Stimulated activated CD8-positive, alpha-beta memory T cell treated with anti-CD3 and anti-CD28 coated beads, Interleukin-4, amount 100 ng/mL, for 24 hours (primary cell): ENCODE measurements at places on chromosomes 7 and 10.

GRCh38 chr7:148701414-148701813 lies 2.7 kb downstream of the CUL1 start:
- DNase-seq = no peak

GRCh38 chr7:28904578-28905048 lies 53.5 kb downstream of the TRIL start:
- no peak for DNase-seq

GRCh38 chr7:128788446-128789412 lies 3.0 kb upstream of the CCDC136 start:
- no peak for DNase-seq

GRCh38 chr7:135759532-135759931 lies 10.9 kb upstream of the FAM180A start:
- no peak for DNase-seq

GRCh38 chr10:80506836-80507487 lies 30.7 kb upstream of the SH2D4B start:
- no peak for DNase-seq

DNA sequence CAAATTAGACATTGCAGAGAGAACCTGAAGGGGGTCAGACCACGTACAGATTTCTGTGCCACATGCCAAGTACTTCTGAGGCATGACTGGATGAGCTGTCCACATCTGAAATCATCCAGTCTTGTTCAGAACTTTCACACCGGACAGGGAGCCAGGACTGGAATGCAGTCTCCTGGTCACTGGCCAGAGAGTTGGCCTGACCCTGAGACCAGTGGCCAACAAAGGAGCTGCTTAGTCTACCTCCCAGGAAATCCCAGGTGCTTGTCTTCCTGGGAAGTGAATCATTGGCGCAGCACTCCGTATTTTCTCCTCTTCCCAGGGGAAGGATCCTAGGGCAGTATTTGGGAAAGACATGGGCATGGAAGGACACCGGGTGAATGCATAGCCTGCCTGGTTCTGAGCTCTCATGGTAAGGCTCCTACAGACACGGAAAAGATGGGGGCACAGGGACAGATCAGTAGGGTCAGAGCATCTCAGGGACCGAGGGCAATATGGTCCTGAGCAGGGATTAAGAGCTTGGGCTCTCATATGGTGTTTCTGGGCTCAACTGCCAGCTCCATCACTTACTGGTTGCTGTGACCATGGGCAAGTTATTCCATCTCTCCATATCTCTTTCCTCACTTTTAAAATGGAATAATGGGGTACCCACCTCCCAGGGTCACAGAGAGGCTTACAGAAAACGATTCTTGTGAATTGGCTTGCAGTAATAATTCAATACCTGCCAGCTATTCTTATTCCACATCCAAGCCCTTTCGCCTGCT lies 1.3 kb upstream of the SCD start:
- DNase-seq = no peak

DNA sequence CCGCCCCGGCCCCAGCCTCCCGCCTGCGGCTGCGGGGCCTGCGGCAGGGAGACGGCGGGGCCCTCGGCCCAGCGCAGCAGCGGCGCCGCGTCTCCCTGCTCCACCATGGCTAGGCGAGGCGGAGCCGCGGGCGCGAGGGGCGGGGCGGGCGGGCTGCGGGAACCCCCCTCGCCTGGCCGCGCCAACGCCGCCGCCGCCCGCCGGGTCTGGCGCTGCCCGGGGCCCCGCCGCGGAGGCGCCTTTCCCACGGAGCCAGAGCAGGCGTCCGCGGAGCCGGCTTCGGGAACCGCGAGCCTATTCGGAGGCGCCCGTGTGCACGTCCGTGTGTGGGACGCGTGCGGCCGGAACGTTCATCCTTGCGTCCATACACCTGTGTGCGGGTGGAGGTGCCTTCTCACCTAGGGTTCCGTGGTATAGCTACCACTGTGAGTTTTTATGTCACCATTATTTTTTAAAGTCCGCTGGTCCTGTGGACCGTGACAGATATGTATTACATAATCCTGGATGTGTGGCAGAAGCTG lies at the start of gene DENND11:
Gene DENND11 (minus strand): TSS at position 120 of the 521 bp plus-strand sequence. CDS start 13 bp downstream, at position 107.
- peak; percentile 43 for DNase-seq

- DNase-seq = no peak
Measured at GRCh38 chr7:124388751-124389150, 355.9 kb upstream of the TMEM229A start.

DNA sequence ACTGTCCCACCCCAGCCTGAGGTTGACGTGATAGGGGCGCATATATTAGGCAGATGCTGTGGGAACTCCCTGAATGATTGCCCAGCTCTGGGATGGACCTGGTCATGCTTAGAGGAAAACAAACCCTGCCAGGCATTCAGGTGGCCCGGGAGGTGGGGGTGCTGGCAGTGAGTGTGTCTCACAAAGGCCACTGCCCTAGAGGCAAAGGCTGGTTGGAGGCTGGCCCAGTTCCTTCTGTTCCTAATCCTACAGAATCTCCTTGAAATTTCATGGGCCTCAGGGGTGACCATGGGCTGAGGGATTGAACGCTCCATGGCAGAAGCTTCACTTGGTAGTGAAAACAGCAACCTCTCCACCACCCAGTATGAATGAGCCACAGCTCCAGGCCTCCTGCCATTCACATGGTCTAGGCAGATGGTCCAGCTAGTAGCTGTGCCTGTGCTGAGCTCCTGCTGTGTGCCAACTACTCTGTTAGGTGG lies 25.6 kb downstream of the ADRA2A start:
- DNase-seq = no peak

- no peak for DNase-seq
Measured at GRCh38 chr10:89942217-89942616, 240.8 kb downstream of the KIF20B start.

GRCh38 chr10:29344073-29344820 lies 55.4 kb downstream of the LYZL1 start:
- no peak for DNase-seq

GRCh38 chr7:21947056-21947455 lies 1.4 kb upstream of the CDCA7L start:
- DNase-seq = no peak

DNA sequence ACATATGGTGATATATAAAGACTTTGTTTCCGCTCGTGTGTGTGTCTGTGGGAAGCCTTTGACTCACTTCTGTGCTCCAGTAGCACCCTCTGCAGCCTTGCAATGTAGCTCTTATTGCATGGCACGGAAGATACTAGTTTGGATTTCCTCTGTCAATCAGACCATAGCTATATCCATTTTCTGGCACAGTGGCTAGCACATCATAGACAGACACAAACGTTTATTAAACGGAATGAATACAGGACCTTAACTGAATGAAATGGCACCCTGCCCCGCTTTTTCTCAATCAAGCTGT lies 124.0 kb upstream of the PTPN20 start:
- peak; percentile 7 for DNase-seq

- no peak for DNase-seq
Measured at GRCh38 chr10:126500866-126501265, 112.6 kb upstream of the ADAM12 start.

GRCh38 chr10:119135513-119135881 lies 30.0 kb downstream of the SFXN4 start:
- DNase-seq = no peak

DNA sequence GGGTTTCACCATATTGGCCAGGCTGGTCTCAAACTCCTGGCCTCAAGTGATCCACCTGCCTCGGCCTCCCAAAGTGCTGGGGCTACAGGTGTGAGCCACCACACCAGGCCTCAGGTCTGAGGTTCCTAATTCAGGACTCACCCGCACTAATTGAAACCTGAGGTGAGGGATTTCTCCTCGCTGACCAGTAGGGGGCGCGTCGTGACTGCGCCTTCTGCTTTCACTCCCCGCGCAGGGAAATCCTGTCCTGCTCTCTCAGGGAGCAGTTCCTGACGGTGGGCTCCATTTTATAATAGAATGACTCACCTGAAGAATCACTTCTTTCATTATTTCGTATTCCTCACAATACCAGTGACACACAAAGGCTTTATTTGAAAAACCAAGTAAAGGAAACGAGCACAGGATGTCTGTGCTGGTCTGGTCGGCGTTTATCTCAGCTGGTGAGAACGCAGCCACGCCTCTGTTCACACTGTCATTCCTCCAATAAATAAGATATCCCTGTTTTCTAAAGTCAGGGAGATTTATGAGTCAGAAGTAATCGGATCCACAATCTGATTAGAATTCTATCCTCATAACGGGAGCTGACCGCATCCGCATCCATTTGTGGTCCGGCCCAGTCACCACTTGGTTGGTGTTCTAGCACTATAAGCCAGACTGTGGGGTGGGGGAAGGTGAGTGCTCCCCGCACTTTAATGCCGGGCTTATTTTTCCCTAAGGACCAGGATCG lies 35.4 kb downstream of the BAG3 start:
- DNase-seq = peak; percentile 77

GRCh38 chr7:69673074-69673473 lies 74.8 kb downstream of the AUTS2 start:
- no peak for DNase-seq

GRCh38 chr10:63544418-63544817 lies 23.2 kb downstream of the REEP3 start:
- DNase-seq = no peak

- no peak for DNase-seq
Measured at GRCh38 chr7:22633286-22633953, 93.6 kb upstream of the IL6 start.

DNA sequence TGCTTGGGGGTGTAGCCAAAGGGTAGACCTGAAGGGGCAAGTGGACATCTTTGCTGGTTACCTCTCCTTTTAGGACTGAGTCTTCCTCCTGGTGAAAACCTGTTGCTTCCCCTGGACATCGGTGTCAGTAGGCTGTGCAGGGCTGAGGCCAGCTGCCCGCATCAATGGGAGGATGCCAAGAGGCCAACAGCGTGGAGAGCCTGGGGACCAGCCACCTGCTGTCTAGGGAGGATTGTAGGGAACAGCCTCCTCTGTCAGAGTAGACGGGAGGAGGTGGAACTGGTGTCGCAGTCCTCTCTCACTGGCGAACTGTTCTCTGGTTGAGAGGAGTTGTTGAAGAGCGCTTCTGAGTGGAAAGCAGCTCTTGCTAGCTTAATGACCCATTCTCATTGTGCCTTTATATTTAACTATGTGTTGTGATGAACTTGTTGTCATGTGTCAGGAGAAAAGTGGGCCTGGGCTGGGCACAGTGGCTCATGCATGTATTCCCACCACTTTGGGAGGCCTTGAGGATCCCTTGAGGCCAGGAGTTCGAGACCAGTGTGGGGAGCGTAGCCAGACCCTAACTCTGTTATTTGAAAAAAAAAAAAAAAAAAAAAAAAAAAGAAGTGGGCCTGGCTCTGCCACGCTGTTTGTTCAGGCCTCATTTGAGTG lies 1.8 kb downstream of the SUFU start:
- no peak for DNase-seq

GRCh38 chr10:62778125-62778524 lies 26.4 kb upstream of the ADO start:
- DNase-seq = no peak

DNA sequence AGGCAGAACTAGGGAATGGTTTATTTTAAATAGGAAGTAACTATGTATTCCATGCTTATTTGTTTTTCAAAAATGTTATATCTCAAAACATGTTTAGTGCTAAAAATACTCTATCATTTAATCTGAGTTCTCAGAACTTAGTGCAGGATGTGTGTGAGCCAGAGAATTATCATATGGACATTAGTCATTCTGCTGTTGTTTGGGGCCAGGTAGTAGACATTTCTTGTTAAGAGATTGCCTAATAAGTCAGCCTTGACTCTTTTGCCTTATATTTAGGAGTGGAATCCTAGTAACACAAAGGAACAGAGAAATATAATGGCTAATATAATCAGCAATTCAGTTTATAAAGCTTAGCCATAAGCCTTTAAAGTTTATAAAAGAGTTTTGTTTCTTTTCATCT lies 149.8 kb downstream of the CCSER2 start:
- no peak for DNase-seq

DNA sequence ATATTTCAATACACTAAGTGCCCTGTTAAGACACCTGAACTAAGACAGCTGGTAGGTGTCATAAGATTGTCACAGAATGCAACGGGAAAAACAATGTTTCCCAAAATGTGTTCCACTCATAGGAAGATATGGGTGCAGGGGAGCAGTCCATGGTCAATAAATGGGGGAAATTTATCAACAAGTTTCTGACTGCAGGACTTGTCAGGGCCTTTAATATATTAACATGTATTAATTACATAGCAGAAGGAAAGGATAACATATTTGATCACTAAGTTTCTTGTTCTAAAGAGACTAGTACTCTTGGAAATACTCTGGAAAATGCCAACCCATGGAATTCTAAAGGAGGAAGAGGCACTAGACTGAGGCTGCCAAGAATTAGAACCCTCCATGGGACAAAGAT lies 6.7 kb downstream of the RBP3 start:
- DNase-seq = no peak

DNA sequence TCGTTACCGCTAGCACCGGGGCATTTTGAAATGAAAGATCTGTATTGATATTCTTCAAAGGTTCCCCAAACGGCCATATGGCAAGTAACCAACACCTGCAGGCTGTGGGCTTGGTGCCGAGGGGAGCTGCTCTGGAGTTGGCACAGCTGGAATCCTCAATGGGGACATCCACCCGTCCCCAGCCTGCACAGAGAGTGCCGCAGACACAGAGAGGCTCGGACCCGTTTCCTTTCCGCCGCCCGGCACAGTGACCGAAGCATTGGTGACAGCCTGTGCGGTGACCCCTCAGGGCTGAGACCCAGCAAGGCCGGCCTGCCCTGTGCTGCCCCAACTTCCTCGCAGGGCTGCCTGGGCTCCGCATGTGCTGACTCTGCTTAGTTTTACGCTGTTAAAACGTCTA lies 4.5 kb downstream of the CFAP46 start:
- no peak for DNase-seq

DNA sequence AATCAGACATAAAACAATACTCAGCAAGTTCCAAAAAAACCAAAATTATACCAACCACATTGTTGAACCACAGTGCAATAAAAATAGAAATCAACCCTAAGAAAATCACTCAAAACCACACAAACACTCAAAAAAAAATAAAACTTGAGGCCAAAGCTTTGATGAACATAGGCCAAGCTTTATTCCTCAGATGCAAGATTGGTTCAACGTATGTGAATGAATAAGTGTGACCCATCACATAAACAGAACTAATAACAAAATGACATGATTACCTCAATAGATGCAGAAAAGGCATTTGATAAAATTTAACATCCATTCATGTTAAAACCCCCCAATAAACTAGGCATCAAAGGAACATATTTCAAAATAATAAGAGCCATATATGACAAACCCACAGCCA lies 506.1 kb upstream of the FZD8 start:
- DNase-seq = no peak

DNA sequence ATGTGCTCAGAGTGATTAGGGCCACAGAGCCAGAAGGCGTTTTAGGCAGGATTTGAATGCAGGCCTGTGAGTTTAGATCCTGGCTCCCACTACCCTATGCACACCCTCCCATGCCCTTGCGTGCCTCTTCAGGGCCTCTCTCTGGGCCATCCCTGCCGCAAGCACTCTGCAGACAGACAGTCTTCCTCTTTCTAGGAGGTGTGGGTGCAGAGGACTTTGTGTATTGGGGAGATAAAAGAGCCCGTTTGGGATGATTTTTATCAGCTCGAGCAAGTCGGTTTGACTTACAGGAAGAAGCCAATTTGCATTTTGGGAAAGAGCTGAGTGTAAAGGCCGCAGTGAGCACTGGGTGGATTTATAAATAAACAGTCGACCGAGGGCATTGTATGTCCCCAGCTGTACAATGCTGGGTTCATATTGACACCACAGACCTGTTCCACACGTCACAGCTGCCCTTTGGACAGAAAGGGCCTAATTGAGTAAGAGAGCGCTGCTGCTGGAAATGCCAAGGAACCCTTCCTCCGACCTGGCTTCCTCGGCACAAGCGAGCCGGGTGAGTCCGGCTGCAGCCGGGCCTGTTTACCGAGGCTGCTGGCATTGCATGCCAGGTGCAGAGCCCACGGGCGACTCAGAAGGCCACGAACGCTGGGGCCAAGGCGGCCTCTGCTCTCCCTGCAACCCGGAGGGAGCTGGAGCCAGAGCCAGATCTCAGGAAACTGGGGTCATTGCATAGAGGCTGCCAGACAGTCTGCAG lies 25.1 kb downstream of the ZMIZ1 start:
- no peak for DNase-seq
